NCI-H82 (cell line): ENCODE measurements at places on chromosomes 13 and 19.

DNA sequence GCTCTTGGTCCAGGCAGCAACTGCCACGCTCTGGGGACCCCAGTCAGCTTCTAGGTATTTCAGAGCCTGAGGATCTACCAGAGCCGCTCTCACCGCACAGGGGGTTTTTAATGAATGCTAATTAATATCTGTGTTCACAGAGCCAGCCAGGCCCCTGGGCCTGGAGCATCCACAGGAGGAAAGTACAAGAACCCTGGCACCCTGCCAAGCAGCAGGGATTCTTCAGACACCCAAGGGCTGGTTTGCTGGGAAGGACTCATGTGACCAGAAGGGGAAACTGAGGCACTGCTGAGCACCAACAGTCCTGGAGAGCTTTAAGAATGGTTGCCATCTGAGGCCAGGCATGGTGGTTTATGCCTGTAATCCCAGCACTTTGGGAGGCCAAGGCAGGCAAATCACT, 38.0 kb upstream of the ADGRE5 start:
- DNase-seq: peak; percentile 46

DNA sequence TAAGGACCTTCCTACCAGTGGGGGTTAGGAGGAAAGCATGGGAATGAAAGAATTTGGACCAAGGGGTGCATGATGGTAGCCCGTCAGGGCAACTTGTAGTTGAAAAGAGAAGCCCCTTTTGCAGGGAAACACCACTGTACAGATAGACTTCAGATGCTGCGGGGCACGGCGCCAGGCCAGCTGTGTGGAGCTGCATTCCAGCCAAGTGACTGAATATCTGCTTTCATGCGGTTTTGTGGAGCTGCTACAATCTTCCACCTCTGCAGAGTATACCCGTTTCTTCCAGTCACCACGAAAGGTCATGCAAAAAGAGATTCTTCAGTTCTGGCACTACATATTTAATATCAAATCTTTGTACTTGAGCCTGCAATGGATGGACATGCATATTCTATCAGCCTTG, 104.7 kb downstream of the RGCC start:
- DNase-seq: no peak

GRCh38 chr19:38745316-38745715, 1.0 kb upstream of the CAPN12 start:
- DNase-seq: no peak

- peak; percentile 99 for DNase-seq
These were observed at the start of gene BAX for GRCh38 chr19:48954595-48955307. Gene BAX (plus strand): TSS chr19:48954875. CDS start chr19:48954929, 54 bp downstream.

- no peak for DNase-seq
These were observed 3.1 kb downstream of the AKAP11 start for GRCh38 chr13:42275098-42275471.

GRCh38 chr13:25806264-25806974, 245.4 kb downstream of the SHISA2 start:
- DNase-seq: no peak

- DNase-seq: peak; percentile 32
These were observed 318.4 kb upstream of the OBI1 start for GRCh38 chr13:78977311-78977710.

DNA sequence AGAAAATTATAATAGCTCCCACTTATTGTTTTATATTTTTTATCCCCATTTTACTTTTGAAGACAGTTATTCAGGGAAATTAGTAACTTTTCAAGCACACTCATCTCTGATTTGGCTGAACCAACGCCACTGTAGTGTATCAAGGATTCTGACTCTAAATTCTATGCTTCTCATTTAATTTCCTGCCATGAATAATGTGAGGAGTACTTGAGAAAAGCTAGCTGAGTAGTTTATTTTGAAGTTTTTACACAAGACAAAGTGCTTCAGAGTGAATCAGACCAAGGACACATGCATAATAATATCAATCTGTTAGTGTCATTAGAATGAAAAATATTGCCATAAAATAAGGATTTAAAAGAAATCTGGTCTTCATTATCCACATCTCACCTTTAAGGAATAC, 329.9 kb downstream of the SLITRK6 start:
- no peak for DNase-seq

GRCh38 chr13:47250146-47250545, 353.3 kb upstream of the HTR2A start:
- DNase-seq: no peak

GRCh38 chr13:30128095-30128494, 179.3 kb downstream of the KATNAL1 start:
- no peak for DNase-seq

GRCh38 chr13:80217614-80218456, 123.1 kb downstream of the SPRY2 start:
- no peak for DNase-seq

DNA sequence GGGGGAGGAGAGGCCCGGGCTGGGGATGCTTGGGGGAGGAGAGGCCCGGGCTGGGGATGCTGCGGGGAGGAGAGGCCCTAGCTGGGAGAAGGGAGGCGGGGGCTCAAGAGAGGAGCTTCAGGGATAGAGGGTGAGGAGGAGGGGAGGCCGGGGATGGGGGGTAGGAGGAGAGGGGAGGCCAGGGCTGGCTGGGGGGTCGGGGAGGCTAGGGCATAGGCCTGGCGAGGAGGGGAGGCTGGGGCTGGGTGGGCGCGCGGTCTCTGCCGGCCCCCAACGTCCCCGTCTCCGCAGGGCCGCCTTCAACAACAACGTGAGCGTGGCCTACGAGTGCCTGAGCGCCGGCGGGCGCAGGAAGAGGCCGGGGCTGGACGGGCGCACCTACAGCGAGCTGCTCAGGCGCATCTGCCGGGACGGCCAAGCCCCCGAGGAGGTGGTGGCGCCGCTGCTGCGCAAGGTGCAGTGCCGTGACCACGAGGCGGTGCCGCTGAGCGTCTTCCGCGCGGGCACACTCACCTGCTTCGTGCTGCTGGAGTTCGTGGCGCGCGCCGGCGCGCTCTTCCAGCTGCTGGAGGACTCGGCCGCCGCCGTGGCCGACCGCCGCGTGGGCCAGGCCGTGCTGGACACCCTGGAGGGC, 11.4 kb downstream of the TPGS1 start:
- peak; percentile 46 for DNase-seq

GRCh38 chr13:40970803-40971202, 48.3 kb downstream of the ELF1 start:
- no peak for DNase-seq

GRCh38 chr13:27842571-27842970, 50.3 kb downstream of the GSX1 start:
- no peak for DNase-seq

- DNase-seq: no peak
These were observed 12.7 kb downstream of the SMIM24 start for GRCh38 chr19:3467437-3468198.

GRCh38 chr19:8681345-8682029, 17.1 kb downstream of the ACTL9 start:
- DNase-seq: no peak

DNA sequence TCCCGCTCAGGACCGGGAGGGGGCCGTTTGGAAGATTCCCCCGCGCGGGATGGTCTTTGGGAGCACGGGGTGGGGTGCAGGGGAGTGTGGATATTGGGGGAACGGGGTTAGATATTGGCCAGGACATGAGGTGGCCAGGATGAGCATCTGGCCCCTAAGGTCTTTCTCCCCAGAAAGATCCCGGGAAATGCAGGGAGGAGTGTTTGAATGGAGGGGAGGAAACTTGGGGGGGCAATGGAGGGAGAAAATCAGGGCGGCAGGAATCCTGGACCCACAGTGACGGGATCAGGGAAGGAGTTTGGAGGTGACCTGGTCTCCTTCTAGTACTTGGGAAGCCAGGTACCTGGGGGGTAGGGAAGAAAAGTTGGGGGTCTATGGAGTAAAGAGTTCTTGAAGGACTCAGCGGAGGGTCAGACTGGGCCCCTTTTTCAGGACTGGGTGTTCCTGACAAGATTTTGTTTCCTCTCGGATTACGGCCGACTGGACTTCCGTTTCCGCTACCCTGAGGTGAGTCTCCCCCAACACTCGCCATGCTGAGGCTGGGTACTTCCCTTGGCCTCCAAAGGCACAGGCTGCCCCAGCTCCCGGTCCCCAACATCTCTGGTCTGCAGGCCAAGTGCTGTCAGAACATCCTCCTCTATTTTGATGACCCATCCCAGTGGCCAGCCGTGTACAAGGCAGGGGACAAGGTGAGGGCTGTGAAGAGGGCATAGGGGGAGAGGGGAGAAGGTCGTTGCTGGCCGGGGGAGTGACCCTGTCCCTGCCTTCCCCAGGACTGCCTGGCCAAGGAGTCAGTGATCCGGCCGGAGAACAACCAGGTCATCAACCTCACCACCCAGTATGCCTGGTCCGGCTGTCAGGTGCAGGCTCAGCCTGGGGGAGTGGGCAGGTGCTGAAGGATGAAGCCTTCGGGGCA, 989 bp downstream of the TMEM145 start:
- DNase-seq: no peak

DNA sequence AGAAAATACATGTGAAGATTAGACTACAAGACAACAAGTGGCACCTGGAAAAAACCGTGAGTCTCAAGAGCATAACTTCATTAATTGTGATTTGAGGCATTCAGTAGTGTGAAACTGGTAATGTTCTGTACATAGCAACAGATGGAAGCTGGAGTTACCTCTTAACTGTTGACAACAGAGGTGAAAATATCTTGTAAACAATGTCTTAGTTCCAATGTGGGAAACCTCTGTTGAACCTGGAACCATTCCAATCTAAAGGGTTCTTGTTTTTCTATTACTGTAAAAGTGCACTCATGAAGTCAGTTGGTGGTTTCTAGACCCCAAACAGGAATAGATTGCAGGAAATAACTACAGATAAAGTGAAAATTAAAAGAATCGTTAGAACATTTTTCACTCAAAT, 728.4 kb downstream of the SLITRK1 start:
- no peak for DNase-seq

DNA sequence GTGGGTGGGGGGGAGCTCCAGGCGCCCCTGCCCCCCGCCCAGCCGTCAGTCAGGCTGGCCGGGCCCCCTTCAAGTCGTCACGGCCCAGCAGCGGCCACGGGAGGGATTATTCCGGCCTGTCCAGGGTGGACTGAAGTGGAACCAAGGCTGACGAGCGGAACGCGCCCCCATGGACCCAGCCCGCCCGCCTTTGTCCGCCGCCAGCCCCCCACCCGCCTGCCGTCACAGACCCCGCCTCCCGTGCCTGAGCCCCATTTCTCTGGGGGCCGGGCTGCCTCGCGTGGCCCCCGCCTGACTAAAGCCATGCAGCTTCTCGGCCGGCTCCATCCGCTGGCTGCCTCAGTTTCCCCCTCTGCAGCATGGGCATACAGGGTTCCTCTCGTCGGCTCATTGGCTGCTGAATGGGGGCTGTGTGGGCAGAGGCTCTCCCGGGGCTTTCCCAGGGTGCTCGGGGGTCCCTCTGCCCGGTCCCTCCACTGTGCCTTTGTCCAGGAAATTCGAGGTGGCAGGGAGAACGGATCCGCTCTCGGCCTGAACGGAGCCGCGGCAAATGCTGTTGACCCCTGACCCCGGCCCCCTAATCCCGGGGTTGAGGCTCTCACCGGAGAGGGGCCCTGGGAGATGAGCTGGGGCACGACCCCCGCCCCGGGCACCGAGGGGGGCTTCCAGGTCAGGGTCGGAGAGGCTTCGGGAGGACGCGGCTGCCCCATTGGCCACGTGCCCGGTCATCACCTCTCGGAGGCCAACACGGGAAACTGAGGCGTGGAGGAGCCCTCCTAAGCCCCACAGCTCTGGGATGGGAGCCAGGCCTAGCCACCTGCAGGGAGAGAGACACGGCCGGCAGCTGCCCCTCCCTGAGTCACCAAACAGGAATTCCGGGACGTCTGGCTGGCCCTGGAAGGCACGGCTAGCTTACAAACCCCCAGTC, 27.4 kb downstream of the EFNA2 start:
- DNase-seq: no peak

- peak; percentile 35 for DNase-seq
These were observed 21.6 kb downstream of the GPR183 start for GRCh38 chr13:99285432-99286182.

- DNase-seq: no peak
These were observed 104.6 kb downstream of the COL4A2 start for GRCh38 chr13:110411688-110412059.

- no peak for DNase-seq
These were observed 6.4 kb downstream of the ANGPTL4 start for GRCh38 chr19:8370176-8371010.

DNA sequence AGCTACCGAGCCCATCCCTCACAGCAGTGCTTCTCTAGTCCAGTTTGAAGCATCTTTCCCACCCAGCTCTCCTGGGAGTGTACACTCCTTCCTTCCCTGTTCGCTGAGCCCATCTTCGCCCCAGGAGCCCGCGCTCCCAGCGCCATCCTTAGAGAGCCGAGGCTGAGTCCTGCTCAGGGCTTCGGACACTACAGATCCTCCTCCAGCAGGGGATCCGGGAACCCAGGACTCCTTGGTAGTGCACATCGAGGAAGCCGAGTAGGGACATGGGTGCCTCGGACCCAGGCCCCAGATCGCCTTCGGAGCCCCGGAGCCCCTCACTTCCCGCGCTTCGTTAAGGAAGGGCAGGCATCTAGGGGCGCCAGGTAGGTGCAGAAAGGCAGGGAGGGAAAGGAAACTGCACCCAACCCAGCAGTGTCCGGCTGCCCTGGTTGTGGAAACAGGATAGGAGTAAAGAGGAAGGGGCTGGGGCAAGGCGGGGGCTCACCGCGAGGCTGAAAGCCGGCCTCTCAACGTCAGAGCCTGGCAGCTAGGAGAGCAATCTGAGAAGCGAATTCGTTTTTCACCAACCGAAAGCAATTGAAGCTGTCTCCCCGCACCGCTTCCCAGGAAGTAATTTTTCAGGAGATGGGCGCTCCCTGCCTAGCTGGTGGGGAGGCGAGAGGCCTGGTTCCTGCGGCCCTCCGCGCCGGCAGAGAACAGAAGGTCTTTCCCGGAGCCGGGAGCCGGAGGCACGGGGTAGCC, 1.0 kb downstream of the PDX1 start:
- DNase-seq: no peak

GRCh38 chr13:91036886-91037285, 310.6 kb upstream of the MIR17HG start:
- no peak for DNase-seq

DNA sequence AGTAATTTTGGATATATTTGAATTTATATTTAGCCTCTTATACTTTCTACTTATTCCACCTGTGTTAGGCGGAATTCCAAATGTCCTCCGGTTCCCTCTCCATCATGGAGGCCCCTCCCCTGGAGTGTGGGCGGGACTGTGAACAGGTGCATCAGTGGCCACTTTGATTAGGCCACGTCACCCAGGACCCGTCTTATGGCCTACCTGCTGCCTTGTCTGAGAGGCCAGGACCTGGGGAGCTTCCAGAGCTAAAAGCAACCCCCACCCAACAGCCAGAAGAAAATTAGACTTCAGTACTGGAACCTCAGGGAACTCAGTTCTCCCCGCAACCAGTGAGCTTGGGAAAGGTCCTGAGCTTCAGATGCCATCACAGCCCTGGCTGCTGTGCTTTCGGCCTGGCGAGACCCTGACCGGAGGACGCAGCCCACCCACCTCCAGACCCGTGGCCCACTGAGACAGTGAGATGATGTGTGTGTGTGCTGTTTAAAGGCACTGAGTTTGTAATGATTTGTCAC, 200.2 kb upstream of the SOX1 start:
- DNase-seq: no peak
